A172 (cell line): ENCODE measurements at places on chromosomes 7 and 10. TPM values are rescaled to one million over a fixed set of nuclear protein-coding genes. Genes with fewer than 3 reads are reported as not detected.

CPA5 gene
- 0.28 and 1.0 TPM in 2 replicates for total RNA-seq

CPED1 gene
- total RNA-seq: 18.0 and 18.4 TPM in 2 replicates

GDF10 gene
- not detected in 2 replicates for total RNA-seq

ABCB4 gene
- not detected in 2 replicates for total RNA-seq

DNA sequence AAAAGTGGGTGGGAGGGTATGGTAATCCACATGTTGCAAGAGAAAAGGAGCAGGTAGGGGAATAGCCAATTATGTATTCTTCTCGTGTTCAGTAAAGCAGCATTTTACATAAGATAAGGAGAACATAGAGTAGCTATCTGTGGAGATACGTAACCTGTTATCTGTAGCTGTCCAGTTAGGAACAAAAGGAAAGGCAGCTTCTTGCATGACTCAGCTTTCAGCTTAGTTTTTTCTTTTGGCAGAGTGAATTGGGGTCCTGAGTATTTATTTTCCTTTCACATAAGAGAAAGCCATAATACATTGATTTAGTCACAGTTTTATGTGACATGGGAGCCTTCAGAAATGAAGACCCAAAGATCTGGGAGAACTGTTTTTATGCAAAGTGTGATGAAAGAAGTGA is 116.7 kb upstream of the IMMP2L start:
- peak; percentile 19 for DNase-seq

- no peak for DNase-seq
Observed at GRCh38 chr10:45660876-45661411, 11.6 kb downstream of the ZFAND4 start.
